ENCODE measurements at places on chromosomes 13 and 19. TPM values are rescaled to one million over a fixed set of nuclear protein-coding genes. Genes with fewer than 3 reads are reported as not detected.

- peaks cover 3% of the 10 kb centered on the region for H3K4me1 ChIP-seq
- H3K4me3 ChIP-seq, result no peak overlapping the region
- no peaks in the 10 kb centered on the region for H3K36me3 ChIP-seq
- H3K27me3 ChIP-seq, result peaks cover 17% of the 10 kb centered on the region
- no peak overlapping the region for H3K27ac ChIP-seq
These were observed 81.4 kb upstream of the IRS2 start for GRCh38 chr13:109867766-109868165.

- H3K36me3 ChIP-seq, result peaks cover 81% of the 10 kb centered on the region
- peak overlapping the region; percentile 68 for H3K4me3 ChIP-seq
- DNase-seq, result peak; percentile 24
- H3K27ac ChIP-seq, result peak overlapping the region; percentile 81
- H3K4me1 ChIP-seq, result peaks cover 33% of the 10 kb centered on the region
- no peaks in the 10 kb centered on the region for H3K27me3 ChIP-seq
These were observed 15.4 kb downstream of the RB1 start for GRCh38 chr13:48318821-48319511.

DNA sequence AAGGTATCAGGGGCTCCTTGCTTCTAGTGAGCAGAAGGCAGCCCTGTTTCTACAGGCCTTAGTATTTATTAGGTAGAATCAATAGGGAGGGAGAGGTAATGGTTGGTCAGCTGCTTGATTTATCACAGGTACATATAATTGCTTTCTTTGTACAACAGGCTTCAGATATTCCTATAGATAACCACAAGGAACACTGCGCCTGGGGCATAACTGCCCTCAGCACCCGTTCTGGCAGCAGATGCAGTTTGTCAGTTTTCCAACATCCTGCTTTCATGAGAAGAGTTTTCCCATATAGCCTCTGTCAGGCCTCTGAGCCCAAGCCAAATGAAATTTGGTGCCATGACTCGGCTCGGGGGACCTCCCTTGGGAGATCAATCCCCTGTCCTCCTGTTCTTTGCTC is 12.4 kb upstream of the ZNF486 start:
- H3K4me1 ChIP-seq, result no peaks in the 10 kb centered on the region
- H3K27ac ChIP-seq, result no peak overlapping the region
- DNase-seq, result no peak
- H3K4me3 ChIP-seq, result no peak overlapping the region
- H3K27me3 ChIP-seq, result no peaks in the 10 kb centered on the region
- peaks cover 2% of the 10 kb centered on the region for H3K36me3 ChIP-seq

The DNAAF3 gene
- total RNA-seq, result 0.21 TPM

DNA sequence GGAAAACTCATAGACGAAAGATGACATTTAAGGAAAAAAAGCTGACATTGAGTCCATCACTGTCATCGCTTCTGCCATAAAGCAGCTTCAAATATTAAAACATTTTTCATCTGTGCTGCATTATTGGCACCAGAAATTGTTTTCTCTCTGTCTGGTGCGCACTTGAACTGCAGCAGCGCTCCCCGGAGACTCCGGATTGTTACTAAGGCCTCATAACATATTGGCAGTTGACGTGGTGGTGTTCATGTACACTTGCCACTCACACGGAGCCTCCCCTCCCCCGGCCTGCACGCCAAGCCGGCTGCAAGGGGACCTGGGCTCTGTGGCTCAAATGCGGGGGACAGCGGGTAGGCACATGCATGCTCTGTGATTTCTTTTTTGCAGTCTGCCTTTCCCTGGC is 203.2 kb downstream of the TSHZ3 start:
- no peaks in the 10 kb centered on the region for H3K27me3 ChIP-seq
- H3K27ac ChIP-seq, result no peak overlapping the region
- DNase-seq, result no peak
- no peak overlapping the region for H3K4me3 ChIP-seq
- H3K4me1 ChIP-seq, result no peaks in the 10 kb centered on the region

The ADM5 gene
- total RNA-seq, result 4.5 TPM

DNA sequence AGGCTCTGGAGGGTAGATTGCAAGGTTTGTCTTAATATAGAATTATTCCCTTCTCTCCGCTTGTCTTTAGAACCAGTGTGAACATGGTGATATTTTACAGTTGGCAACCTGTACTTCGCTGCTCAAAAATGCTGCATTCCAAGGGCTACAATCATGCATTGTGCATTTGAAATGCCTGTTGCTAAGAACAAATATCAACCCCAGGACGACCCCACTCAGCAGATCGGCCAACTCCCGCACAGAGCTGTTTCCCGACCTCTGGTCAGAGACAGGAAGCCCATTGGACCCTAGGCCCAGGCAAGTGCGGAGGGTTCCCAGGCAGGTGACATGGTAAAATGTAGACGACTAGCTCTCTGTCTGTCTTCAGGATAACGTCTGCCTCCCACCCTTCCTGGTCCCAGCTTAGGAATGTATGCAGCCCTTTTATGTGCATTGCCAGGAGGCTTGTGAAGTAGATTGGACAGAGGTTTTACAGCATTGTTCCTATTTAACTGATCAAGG is 263.5 kb downstream of the FOXO1 start:
- H3K4me3 ChIP-seq, result no peak overlapping the region
- H3K36me3 ChIP-seq, result no peaks in the 10 kb centered on the region
- H3K27ac ChIP-seq, result no peak overlapping the region

GRCh38 chr13:99941086-99941485 is 30.5 kb downstream of the ZIC5 start:
- H3K27ac ChIP-seq, result no peak overlapping the region
- peaks cover 37% of the 10 kb centered on the region for H3K27me3 ChIP-seq
- no peak overlapping the region for H3K4me3 ChIP-seq
- no peaks in the 10 kb centered on the region for H3K36me3 ChIP-seq
- DNase-seq, result no peak

GRCh38 chr19:10945264-10945663 is 15.6 kb upstream of the SMARCA4 start:
- no peaks in the 10 kb centered on the region for H3K27me3 ChIP-seq
- no peak overlapping the region for H3K4me3 ChIP-seq
- H3K36me3 ChIP-seq, result no peaks in the 10 kb centered on the region
- no peak overlapping the region for H3K27ac ChIP-seq
- H3K4me1 ChIP-seq, result peaks cover 7% of the 10 kb centered on the region
- DNase-seq, result no peak

The NPAS1 gene
- total RNA-seq, result not detected

DNA sequence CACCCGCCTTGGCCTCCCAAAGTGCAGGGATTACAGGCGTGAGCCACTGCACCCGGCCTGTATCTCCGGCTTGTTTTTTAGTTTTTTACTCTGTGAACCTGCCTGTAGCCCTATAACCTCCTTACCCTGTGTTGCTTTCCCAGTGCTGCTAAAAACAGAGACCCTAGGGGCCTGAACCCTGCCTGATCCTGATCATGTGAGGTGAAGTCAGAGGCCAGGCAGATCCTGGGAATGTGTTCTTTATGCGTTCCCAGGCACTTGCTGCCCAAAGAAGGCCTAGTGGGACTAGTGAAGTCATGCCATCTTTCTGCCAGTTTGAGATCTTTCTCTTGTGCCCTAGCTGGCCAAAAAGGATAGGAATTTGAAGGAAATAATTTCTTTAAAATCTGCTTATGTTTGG is 4.6 kb downstream of the UBA2 start:
- H3K27me3 ChIP-seq, result no peaks in the 10 kb centered on the region
- peaks cover 62% of the 10 kb centered on the region for H3K36me3 ChIP-seq
- H3K4me1 ChIP-seq, result peaks cover 28% of the 10 kb centered on the region
- no peak overlapping the region for H3K4me3 ChIP-seq
- H3K27ac ChIP-seq, result no peak overlapping the region

DNA sequence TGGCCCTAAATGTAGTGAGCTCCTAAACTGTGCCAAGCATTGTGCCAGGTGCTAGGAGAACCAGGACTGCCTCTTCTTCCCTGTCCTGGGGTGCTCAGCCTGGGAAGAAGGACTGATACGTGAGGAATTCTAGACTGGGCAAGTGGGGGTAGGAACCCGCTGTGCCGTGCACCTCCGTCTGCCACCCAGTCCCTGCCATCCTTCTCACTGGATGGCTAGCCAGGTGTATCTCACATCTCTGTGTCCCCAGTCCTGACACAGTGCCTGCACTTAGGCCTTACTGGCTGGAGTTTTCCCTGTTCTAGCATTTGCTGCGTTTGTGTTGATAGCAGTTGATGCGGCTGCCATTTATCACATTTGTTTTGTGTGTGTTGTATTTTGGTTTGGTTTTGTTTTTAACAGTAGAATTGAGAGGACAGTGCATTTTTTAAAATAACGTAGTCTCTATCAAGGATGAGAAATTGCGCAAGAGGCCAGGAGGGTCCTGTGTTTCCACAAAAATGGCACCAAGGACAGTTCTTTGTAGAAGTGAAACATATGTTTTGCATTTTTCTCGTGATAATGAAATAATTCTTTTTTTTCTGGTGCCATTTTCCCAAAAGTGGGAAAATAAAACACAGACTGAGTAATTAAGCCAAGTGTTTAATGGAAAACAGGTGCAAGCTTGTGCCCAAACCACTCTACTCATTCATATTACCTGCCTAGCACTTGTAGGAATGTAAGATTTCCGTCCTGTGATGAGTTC is 4.7 kb upstream of the GPR183 start:
- no peaks in the 10 kb centered on the region for H3K27me3 ChIP-seq
- no peak for DNase-seq
- H3K4me1 ChIP-seq, result peaks cover 73% of the 10 kb centered on the region
- no peak overlapping the region for H3K4me3 ChIP-seq
- H3K36me3 ChIP-seq, result peaks cover 51% of the 10 kb centered on the region
- H3K27ac ChIP-seq, result no peak overlapping the region

DNA sequence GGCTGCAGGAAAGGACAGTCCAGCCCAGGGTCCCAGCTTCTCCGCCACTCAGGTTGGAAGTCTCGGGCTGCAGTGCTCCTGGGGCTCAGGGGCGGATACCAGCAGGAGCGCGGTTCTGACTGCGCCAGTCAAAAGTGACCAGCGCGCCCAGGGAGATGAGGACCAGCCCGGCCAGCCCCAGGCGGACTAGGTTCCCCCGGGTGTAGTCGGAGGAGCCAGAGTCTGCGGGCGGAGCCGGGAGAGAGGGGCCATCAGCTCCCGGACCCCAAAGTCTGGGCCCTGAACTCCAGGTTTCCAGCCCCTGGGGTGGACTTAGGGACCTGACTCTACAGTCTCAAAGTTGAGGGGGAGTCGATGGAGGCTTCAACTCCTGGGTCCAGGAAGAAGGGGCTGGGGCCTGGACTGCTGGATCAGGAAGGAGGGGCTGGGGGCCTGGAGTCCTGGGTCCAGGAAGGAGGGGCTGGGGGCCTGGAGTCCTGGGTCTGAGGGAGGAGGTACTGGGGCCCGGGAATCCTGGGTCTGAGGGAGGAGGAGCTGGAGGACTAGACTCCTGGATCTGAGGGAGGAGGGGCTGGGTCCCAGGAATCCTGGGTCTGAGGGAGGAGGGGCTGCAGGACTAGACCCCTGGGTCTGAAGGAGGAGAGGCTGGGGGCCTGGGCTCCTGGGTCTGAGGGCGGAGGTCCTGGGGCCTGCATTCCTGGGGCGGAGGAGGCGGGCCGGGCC is 5.3 kb downstream of the OSCAR start:
- H3K27ac ChIP-seq, result no peak overlapping the region
- H3K27me3 ChIP-seq, result peaks cover 15% of the 10 kb centered on the region
- peaks cover 20% of the 10 kb centered on the region for H3K4me1 ChIP-seq
- no peak for DNase-seq
- peak overlapping the region; percentile 52 for H3K4me3 ChIP-seq

The LILRA1 gene
- total RNA-seq, result not detected

DNA sequence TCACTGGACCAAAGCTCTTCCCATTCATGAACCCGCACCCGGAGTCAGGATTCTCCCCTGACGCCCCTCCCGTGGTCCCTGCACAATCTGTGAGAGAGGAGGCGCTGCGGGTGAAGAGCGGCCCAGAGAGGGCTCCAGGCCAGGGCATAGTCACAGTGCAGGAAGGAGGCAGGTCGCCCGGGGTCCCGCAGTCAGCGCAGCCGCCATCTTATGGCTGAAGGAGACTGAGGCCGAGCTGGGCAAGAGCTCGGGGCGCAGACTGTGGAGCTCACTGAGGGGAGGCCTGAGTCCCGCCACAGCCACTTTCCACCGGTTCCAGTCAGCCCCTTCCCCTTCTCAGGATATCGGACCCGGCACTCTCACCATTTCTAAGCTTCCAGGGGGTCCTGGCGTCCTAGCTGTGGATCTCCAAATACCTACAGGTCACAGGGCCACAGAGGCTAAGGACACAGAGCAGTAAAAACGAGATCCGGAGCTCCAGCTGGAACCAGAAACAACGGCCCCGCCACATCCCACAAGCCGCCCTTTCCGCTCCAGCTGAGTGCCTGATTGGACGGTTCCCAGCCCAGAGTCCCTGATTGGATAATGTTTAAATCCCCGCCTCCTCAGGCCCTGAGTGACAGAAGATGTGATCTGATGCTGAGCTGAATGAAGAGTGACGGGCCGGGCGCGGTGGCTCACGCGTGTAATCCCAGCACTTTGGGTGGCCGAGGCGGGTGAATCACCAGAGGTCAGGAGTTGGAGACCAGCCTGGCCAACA is at the start of gene ZNF99:
Gene ZNF99, minus strand, starts transcription at position 501 of the 760 bp plus-strand sequence. Its CDS starts 135 bp downstream, at position 366.
- DNase-seq, result no peak
- H3K36me3 ChIP-seq, result peaks cover 2% of the 10 kb centered on the region
- H3K4me1 ChIP-seq, result no peaks in the 10 kb centered on the region
- H3K27ac ChIP-seq, result no peak within 1 kb of the TSS

DNA sequence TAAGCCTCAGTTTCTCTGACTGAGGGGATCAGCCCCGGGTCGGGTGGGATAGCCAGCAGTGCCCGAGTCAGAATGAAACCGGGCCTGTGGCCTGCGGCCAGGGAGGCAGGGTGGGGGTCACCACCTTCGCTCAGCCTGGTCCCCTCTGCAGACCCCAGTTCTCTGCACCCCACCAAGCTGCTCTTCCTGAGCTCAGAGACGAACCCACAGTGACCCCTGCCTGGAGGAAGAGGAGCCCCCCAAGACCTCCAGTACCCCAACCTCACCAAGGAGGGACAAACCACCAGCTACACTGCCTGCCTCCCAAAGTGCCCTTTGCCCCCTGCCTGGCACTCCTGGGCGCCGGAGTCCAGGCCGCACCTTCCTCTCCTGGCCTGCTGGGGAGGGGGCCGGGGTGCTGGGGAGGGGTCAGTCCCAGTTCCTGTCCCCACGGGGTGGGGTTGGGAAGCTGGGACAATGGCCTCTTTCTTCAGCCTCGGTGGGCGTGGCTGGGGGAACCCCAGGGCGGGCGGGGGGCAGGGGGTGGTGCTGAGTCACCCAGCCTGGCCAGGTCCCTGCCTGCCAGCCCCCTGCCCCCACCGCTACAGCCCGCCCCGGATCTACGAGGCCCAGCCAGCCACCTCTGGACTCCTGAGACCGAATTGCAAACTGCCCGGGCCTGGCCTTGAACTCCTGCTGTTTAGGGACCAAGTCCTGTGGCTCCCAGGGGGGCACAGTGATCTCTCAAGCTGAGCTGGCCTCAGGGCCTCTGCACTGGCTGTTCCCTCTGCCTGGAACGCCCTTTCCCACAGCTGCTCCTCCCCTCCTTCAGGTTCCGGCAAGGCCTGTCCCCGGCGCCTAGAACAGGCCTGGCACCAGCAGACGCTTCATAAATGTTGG is 14.3 kb downstream of the ZBTB7A start:
- H3K36me3 ChIP-seq, result peaks cover 66% of the 10 kb centered on the region
- peak overlapping the region; percentile 66 for H3K27ac ChIP-seq
- DNase-seq, result no peak
- H3K27me3 ChIP-seq, result no peaks in the 10 kb centered on the region
- peaks cover 24% of the 10 kb centered on the region for H3K4me1 ChIP-seq

The PLVAP gene
- total RNA-seq, result not detected

Data from activated CD8-positive, alpha-beta T cell treated with anti-CD3 and anti-CD28 coated beads, Interleukin-2, amount 10 ng/mL, durations not matched to agents 7 days and 5 days (primary cell).